ENCODE measurements at places on chromosomes 7 and 10.

GRCh38 chr7:2209961-2210323, 22.8 kb downstream of the MAD1L1 start:
- DNase-seq, result no peak

DNA sequence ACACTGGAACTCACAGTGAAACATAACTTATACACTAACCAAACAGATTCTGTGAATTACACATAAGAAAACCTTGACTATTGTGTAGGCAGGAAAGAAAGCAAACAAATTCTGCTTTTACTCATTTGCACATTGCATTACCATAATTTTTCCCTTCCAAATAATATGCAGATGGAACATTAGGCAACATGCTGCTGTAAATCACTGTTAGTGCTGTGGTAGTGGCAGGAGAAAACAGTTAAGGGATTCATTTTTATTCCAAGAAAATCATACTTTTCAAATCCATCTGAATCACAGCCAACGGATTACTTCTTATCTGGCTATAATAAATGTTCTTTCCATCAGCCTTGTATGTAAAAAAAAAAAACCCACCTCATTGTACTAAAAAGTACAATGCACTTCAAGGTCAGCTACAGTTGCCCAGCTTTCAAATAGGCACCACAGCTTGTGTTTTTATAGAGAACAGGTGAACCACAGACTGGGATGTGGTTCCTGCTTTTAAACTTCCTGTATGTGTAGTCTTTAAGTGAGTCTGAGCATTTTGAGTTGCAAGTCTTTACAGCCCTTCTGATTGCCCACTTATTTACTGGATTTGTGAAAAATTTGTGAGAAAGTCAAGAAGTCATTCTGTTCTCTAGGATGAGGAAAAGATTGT, 590.0 kb upstream of the SEMA3D start:
- DNase-seq, result no peak

DNA sequence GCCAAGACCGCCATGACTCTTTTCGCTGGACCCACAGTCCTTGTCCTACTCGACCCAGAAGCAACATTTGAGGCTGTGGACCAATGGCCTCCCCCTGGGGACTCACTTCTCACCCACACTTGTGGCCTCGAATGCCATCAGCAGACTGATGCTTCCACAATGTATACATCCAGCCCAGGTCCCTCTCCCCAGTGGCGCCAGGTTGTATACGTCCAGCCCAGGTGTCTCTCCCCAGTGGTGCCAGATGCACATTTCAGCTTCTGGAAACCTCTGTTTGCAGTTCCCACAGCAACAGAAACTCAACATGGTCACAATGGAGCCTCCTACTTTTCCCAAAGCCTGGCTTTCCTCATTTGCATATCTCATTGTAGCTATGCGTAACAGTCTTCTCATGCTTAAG, 210.5 kb upstream of the RNF32 start:
- DNase-seq, result no peak

GRCh38 chr7:3074459-3074821, 30.8 kb upstream of the CARD11 start:
- no peak for DNase-seq

DNA sequence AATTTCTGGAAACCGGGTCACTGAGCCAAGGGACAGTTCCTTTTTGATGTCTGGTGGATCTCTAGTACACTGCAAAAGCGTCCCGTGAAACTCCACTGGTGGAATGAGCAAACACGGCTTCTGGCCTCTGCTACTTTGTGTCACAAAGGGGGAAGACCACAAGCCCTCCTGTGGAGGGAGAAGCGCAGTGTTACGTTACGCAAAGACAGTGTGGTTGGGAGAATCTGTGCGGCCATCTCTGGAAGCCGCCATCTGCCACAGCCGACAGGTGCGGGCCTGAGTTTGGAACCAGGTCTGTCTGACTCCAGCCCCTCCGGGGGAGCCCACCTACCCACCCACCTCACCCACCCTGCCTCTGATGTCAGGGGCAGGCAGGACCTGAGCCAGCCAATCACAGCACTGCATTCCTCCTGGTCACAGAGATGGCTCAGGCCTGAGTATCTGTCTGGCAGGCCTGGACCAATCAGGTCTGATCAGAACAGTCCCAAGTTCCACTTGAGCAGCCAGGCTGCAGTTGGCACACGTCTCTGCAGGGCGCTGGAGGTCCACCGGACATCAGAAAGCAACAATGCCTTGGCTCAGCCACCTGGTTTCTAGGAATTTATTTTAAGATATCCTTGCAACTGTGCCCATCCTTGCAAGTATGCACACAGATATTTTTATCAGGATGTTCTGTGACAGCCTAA, 3.0 kb upstream of the CYP2W1 start:
- no peak for DNase-seq

GRCh38 chr7:148939128-148939755, 55.2 kb upstream of the EZH2 start:
- DNase-seq, result no peak
